ENCODE measurements at places on chromosomes 7 and 10. TPM values are rescaled to one million over a fixed set of nuclear protein-coding genes. Genes with fewer than 3 reads are reported as not detected.

- no peak for DNase-seq
These were observed 19.9 kb downstream of the FBXW4 start for GRCh38 chr10:101675115-101675514.

DNA sequence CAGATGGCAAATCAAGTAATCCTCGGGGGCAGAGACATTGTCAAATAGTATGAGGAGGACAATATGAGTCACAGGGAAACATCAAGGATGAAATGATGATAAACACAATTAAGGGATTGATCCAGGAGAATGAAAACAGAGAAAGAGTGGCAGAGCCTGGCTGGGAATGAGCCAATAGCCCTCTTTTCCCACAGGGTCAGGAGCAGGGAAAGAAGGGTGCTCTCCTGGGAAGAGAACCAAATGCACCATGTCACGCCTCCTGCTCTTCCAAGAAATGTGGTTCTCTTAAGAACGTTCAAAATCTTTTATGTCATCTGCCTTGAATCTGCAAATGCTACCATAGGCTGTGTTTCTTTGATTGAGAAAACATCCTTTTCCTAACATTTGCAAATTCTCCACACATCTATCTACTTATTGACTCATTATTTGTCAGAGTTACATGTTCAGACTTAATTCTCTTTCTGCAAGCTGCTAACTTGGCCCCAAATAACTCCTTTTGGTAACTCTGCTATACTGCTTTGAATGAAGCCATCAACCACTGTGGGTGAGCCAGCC lies 50.6 kb downstream of the HIPK2 start:
- no peak for DNase-seq

Gene CEP41
- total RNA-seq, result 16.4 TPM

DNA sequence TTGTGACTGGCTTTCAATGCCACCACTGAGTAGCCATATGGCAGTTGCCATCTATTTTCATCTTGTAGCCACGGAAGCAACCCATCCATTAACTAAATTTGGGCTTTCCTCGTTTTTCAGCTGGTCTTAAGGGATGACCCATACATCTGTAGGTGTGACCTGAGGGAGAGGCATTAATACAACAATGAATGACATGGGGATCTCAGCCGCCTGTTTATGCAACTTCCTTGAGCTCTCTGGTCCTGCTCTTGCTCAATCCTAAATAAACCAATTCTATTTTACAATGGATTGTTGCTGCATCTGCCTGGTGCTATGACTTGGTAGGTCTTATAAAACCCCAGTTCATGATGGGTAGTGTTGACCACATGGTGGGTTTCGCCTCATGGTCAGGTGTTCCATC lies 21.9 kb upstream of the ADAM22 start:
- DNase-seq, result no peak

GRCh38 chr10:44673245-44673983 lies 237.7 kb upstream of the TMEM72 start:
- no peak for DNase-seq

All from activated CD4-positive, alpha-beta memory T cell treated with anti-CD3 and anti-CD28 coated beads for 36 hours (primary cell).